ENCODE measurements at places on chromosomes 2 and 18.

- no peak for DNase-seq
These were observed 12.5 kb downstream of the GREB1L start for GRCh38 chr18:21254576-21254975.

DNA sequence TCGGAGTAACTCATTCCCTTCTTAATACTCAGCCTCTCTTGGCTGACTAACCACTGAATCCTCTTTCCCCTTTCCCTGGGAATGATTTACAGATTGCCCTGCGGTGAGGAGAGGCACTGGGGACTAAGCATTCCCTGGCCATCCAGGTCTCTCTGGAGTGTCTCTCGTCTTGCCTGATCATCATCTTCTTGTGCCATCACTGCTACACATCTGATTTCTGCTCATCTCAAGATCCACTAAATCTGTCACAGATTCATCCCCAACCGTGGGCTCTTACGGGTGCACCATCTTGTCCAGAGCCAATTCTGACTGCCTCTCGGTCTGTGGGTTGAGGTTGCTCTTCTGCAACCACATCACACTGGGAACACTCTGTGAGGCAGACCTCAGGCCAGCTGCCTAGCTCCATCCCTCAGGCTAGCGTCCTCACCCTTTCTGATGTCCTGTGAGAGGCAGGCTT, 12.0 kb downstream of the SFTPB start:
- DNase-seq: no peak

DNA sequence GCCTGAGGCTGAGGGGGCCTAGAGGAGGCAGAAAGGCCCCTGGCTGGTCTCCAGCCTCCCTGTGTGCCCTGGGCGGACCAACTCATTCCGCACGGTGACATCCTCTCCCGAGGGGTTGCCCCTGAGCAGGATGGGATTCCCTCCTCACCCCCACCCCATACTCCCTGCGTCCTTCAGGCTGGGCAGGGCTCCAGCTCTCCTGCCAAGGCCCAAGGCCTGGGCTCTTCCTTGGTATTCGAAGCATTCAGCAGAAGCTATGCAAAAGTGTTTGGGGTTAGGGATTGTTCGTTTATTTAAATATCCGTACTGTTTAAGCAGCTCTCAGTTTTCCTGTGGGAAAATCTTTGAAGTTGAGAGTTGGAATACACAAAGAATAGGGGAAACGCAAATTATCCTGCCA, 113.1 kb upstream of the RAB12 start:
- no peak for DNase-seq

DNA sequence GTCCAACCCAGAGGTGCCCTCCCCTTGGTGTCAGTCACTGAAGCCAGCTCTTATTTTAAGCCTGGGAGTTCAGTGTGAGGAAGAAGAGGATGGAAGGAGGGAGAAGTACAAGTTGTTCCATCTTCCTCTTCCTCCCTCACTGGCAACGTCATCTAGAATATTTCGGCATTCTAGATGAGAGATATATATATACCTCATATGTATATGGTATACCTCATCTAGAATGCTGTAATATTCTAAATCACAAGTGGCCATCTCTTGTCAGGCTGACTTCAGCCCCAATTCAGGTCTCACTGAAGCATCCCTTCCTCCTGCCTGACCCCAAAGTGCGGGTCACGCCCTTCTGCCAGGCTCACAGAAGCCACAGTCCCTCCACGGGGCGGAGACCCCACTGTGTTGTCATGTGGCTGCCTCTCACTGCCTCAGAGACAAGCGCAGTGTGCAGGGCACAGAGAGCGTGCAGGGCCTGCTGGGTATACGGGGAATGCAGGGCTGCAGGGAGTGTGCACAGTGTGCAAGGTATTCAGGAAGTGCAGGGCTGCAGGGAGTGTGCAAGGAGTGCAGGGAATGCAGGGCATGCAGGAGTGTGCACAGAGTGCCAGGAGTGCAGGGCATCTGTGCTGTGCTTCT, 32.8 kb upstream of the B3GNT7 start:
- DNase-seq: no peak

DNA sequence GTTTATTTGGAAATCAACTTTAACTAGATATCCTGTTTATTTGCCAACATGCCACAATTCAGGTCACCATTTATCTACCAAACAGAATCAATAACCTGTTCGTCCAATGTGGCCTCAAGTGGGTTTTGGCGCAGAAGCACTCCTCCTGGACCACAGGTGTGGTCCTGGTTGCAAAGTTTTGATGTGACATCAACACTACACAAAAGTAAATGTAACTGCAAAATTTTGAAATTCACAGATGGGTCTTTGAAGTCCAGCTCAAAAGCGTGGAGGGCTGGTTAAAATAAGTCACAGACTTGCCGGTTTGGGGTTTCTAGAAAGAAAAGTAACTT, 474 bp upstream of the GCA start:
- DNase-seq: no peak

DNA sequence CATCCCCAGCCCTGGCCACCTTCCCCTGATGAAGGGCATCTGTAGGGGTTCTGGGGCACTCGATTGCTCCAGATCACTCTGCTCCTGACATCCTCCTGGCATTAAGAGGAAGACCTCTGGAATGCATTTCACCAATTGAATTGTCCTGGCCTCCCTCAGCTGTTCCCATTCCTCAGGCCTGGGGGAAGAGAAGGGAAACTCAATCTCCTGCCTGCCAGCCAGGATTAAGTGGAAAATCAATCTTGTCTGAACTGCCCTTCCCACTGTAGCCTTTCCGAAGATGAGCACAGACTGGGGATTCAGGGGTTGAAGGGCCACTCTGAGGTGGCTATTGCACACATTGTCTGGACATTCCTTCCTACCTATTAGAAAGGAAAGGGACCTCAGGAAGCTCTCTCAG, 99.8 kb downstream of the ALK start:
- DNase-seq: no peak

DNA sequence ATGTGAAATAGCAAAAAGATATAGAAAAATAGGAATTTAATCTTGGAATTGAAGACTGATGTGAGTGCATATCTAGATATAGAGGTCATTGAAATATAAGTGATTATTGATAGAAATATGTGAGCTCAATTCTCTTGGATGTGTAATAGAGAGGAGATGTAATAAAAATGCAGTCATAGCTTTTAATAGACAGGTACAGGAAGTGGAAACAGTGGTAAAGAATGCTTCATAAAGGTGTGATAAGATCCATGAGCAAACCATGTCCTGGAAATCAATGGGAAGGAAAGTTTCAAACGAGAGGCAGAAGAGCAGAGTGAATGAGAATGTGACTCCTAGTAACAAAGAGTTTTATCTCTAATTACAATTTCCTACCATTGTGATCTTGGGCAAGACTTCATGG, 634.7 kb upstream of the ZNF804A start:
- no peak for DNase-seq

- no peak for DNase-seq
These were observed 687.9 kb upstream of the SETBP1 start for GRCh38 chr18:43992741-43993140.

- no peak for DNase-seq
These were observed 776.0 kb downstream of the TSN start for GRCh38 chr2:122531290-122532071.

- DNase-seq: no peak
These were observed 655.1 kb upstream of the SLC39A10 start for GRCh38 chr2:195001924-195002323.

DNA sequence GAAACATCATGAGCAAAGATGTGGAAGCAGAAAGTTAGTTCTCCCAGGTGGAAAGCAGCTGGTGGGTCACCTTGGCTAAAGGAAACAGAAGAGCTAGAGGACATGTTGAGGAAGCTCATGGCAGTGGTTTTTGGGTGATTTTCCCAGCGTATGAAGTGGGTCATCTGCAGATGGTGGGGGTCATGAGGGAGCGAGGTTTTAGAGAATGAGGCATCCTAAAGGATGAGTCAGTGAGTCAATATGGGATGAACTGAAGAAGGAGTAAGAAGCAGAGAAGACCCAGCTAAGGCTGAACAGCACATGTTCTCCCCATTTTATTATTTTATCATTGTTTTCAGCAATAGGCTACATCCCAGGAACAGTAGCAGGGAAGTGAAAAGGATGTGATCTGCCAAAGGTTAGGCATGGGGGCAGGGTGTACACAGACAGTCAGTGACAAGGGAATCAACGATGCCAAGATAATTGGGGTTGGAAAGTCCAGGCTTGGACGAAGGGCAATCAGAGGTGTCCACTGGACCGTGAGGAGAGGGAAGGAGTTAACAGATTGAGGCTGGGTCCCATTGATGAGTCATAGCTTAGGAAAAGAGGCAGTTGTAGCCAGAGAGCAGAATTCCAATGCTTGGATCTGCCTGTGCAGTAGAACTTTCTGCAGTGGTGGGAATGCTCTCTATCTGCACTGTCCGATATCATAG, 289.3 kb upstream of the RAB12 start:
- DNase-seq: no peak

GRCh38 chr2:233489666-233490065, 76.9 kb downstream of the USP40 start:
- DNase-seq: no peak

DNA sequence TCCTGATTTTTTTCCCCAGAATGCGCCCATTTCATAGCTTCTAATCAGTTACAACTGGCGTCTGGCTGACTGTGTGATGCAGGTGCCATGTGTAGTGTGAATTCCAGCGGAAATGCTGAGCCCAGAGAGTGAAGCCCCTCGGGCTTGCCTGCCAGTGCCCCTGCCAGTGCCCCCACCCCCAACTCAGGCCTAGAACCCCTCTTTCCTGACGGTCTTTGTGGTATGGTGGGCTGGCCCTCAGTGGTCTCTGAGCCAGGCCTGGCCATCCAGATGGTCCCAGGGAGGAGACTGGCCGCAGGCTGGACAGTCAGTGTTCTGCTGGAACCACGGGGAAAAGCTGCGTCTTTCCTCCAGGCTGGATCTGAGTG, 3.1 kb downstream of the RAMP1 start:
- DNase-seq: no peak

GRCh38 chr2:102520009-102520408, 47.0 kb downstream of the SLC9A4 start:
- DNase-seq: peak; percentile 11

GRCh38 chr2:53490659-53491058, 276.9 kb upstream of the CHAC2 start:
- no peak for DNase-seq

DNA sequence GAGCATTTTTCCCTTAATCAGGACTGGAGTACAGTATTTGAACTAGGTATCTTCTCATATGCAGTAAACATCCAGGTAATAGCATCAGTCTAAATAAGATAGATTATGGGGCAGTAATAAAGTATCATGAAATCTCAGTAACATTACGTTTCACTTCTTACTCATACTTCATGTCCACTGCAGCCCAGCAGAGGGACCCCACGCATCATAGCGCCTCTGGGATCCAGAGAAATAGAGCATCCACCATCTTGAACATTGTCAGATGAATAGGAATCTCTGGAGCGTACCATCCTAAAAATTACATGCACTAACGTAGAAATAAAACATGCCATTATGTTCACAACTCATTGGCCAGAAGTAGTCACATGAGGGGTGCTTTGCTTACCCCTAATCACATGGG, 499.0 kb downstream of the CPS1 start:
- DNase-seq: peak; percentile 2

GRCh38 chr2:26412091-26412673, 10.5 kb downstream of the DRC1 start:
- no peak for DNase-seq

- DNase-seq: peak; percentile 28
These were observed 256.0 kb downstream of the DCDC2C start for GRCh38 chr2:3959372-3959771.

GRCh38 chr2:52474091-52474490, 1293.5 kb upstream of the CHAC2 start:
- no peak for DNase-seq

DNA sequence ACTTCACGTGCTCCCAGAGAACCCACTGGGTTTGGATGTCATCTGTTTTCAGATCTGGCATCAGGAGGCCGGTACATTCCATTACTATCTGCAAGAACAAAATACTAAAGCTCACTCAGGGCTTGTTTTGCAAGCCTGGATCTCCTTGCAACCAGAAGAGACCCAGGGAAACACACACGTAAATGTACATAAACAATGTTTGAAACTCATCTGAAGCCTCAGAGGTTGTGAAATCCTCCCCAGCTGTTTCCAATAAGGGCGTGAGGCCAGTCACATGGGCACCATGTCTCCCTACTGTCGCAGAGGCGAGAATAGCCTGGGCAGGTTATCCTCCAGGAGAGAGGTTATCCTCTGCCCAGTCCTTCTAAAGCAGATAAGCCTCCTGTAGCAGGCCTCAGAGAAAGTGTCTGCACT, 186.9 kb downstream of the GFPT1 start:
- DNase-seq: no peak

GRCh38 chr2:183665425-183665824, 541.2 kb downstream of the NUP35 start:
- DNase-seq: no peak

DNA sequence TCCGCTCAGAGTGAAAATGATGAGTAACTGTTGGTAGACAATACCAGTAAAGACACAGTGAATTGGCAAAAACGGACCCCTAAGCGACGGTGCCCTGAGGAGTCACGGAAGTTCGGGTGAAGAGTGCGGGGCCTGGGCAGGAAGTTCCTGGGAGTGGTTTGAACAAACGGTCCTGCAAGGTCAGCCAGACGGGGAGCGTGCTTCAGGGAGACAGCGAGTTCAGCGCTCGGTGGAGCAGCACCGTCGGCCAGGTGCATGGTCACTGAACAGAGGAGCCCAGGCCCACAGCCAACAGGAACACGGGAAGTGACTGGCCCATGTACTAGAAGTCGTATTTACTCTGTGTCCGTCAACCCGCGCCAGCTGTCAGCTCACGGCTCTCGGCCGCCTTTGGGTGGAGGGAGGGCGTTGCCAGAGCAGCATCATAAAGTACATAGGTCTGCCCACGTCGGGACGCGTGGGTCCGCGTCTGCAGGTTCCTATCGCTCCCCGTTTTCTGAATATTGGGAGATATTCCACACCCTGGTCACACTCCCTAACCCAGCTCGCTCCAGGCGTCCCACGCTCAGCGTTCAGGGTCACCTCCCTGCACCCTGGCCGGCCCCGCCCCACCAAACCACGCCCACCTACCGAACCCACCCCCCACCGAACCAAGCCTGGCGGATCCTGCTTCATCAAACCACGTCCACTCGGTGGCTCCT, 75.6 kb upstream of the UXS1 start:
- DNase-seq: no peak

GRCh38 chr18:9133225-9133624, 3.4 kb upstream of the ANKRD12 start:
- no peak for DNase-seq

DNA sequence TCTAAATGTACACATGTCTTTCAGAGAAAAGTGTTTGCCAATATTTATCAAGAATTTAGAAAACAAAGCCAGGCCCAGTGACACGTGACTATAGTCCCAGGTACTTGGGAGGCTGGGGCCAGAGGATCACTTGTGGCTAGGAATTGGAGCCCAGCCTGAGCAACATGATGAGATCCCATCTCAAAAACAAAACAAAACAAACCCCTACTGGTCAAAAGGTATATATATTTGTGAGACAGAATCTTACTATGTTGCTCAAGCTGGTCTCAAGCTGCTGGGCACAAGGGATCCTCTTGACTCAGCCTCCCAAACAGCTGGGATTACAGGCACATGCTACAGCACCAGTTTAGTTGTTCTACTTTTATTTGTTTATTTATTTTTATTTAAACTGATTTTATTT, 79.2 kb downstream of the ZDBF2 start:
- DNase-seq: no peak

Measured in HTR-8/SVneo (cell line).